Esophagus squamous epithelium (tissue), 5 donors: ENCODE measurements at places on chromosomes 7 and 10.

- DNase-seq: no peak
These were observed at the start of gene SMURF1 for GRCh38 chr7:99143853-99144672. TSS of gene SMURF1 (minus strand) at chr7:99144108. CDS start at chr7:99143780, 328 bp downstream.

DNA sequence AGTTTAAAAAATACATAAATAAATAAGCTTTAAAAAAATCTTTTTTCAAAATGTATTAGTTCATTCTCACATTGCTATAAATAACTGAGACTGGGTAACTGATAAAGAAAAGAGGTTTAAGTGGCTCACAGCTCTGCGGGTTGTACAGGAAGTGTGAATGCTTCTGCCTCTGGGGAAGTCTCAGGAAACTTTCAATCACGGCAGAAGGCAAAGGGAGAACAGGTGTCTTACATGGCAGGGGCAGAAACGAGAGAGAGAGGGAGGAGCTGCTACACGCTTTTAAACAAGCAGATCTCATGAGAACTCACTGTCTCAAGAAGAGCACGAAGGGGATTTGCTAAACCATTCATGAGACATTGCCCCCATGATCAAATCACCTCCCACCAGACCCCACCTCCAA, 114.6 kb downstream of the DNAJC1 start:
- no peak for DNase-seq

DNA sequence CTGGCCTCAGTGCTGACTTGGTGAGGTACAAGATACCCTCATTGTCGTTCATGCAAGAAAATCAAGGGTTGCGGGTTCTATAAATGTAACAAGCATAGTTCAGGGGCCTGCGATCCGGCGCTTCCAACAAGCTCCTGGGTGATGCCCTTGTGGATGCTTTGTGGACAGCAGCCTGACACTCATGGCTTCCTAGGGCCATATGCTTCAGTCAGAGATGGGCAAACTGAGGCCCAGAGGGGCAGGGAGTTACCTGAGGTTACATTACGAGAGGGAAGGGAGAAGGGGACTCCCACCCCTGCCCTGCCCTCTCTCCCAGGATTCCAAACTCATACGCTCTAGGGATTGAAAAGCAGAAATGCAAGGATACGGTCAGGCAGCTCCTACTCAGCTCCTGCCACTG, 296.3 kb upstream of the ZMIZ1 start:
- DNase-seq: no peak

DNA sequence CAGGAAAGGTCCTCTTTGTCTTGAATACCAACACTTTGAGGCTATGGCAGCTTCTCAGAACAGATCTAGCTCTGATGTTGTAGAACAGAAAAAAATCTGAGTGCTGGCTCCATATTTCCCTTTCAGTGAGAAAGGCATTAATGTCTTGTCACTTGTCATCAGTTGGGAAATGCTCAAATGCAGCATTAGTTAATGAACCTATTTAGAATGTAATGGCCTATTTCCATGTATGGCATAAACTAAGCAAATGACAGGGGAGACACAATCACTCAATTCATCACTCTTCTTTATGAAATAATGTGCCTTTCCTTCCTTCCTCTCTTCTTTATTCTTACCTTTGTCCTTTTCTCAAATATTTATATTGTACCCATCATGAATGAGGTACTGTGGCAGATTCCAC, 5.0 kb upstream of the STAMBPL1 start:
- no peak for DNase-seq

GRCh38 chr10:76202777-76203176, 771.4 kb downstream of the LRMDA start:
- DNase-seq: no peak

DNA sequence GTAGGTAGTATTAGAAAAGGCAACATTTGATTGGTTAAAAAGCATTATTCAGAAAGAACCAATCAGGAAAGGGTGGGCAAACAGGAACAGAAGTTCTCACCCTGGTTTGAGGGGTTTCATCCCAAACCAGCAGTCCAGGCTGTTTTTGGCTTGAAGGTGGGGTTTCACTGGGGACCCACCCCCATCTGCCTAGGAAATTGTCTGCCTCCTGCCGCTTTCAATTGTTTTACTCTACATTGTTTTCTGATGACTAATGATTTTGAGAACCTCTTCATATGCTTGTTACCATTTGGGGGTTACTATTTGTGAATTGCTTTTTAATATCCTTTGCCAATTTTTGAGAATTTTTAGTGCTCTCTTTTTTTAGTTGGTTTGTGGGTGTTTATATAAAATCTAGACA, 3.3 kb upstream of the PCBD1 start:
- DNase-seq: no peak

- DNase-seq: no peak
These were observed 9.9 kb downstream of the ARMH3 start for GRCh38 chr10:102046095-102046494.

- DNase-seq: no peak
These were observed 426.3 kb upstream of the POT1 start for GRCh38 chr7:125355899-125356298.

DNA sequence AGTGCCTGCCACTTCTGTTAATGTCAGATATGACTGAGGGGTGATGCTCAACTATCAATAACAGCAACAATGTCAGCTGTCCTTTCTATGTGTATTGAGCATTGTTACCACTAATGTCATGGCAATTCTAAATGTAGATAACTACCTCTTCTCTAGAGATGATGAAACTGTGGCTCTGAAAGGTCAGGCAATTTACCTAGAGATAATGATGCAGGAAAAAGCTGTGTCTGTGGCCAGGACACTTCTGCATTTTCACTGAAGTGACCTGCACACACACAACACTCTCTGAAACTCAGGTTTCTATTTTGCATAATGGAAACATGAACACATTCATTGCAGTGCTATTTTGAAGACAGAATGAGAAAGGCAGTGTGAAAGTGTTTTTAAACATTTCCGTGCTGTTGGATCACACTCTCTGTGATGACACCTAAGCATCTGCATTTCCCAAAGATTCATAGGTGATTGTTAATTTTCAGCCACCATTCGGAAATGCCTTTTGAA, 148.2 kb downstream of the KCND2 start:
- no peak for DNase-seq

- DNase-seq: no peak
These were observed 61.7 kb upstream of the PPP2R2D start for GRCh38 chr10:131838966-131839742.

DNA sequence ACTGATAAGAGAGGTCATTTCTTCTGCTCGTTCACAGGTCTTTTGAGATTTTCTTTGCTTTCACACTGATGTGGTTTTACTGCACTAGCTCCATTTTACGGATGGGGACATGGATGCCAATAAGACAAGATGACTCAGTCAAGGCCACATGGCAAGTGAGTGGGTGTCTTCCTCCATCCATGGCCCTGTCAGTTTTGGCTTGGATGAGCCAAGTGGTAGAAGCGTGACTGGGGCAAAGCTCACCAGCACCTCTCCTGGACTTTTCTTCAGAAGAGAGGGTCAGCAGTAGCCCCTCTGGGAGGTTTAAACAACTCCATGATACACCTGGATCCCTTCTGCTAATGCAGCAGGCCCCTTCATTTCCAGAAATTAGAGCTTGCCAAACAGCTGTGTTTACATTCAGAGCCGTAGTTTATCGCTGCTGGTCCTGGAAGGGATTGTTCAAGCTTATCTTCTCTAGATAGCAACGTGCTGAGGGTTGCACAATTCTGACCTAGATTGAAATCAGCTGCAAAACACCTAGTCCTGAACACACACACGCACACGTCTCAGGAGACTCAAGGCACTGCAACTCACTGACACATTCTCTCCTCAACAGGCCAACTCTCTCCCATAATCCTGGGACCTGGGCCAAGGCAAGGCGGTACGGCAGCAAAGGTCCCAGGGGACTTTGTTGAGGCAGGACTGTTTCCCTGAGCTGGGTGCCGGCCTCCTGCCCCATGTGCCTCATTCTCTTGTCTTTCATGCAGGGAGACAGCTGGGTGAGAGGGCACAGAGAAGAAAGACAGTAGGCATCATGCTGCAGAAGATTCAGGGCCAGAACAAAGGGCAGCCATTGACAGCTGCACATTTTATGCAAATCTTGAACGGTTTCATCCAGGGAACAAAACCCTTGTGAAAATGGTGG, 14.2 kb upstream of the PDCD4 start:
- no peak for DNase-seq

GRCh38 chr10:88803641-88804040, 1.1 kb downstream of the LIPM start:
- DNase-seq: no peak

DNA sequence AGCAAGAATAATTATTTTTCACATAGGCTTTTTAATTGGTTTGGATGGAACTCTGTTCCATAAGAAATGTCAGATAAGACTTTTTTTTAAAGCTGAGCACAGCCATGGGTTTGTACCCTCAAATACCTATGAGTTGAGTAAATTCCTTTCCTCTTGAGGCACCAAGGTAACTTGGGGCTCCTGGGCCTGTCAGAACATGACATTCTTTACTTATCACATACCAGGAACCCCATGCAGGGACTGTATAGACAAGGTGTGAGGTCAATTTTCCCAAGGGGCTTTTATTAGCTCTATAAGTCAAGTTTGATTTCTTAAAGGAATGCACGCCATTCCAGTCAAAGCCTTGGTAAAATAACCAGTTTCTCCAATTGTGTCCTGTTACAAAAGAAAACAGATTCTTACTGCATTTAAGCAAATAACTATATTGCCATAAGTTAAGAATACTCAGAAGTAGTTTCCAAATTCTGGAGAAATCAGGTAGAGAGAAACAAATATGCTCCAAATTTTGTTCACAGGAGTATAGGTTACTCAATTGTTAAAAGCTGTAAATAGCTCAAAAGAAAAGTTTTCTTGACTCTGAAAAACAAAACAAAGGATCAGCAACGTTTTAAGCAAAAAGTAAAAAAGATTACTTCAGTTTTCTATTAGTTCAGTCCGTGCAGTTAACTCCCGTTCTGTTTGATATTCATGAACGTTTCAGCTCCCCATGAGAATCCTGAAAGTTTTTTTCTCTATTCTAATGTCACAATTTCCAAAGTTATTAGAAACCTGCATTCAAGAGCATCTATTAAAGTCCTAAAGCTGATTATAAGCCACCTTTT, 167.5 kb upstream of the NAMPT start:
- no peak for DNase-seq

DNA sequence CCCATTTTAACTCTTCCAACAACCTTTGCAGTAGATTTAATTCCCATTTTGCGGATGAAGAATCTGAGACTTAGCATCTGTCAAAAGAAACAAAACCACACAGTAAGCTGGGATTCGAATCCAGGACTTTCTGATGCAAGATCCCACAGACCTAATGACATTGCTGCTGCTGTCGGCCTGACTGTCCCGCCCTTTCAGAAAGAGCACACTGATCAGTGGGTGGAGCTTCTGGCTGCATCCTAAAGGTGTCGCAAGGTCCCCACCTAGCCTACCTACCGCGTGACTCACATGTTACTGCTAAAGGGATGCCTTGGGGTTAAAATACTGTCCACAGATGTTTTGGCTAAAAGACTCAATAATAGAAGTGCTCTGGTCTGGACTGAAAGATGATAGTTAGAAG, 134.7 kb downstream of the EMX2 start:
- DNase-seq: no peak

- no peak for DNase-seq
These were observed 327.8 kb downstream of the WDR37 start for GRCh38 chr10:1384026-1384425.

- no peak for DNase-seq
These were observed 171.4 kb upstream of the NUPR2 start for GRCh38 chr7:56287429-56288138.

GRCh38 chr10:12466704-12467305, 117.5 kb downstream of the CAMK1D start:
- DNase-seq: no peak

DNA sequence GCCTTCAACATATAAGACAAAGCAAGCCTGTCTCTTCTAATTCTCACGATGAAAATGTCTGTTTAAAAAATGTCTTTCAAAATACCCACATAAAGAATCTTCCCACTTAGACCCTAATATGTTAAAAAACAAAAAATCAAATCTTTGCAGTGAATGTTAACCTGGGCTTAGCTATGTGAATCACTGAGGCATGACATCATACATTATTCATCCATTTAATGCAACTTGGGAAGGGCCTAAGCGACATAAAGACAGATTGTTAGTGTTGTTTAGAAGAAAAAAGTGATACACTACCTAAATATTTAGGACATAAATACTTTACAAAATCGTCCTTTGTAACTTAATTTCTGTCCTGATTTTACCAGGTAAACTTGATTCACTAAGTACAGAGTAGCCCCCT, 648.5 kb upstream of the NRP1 start:
- no peak for DNase-seq

DNA sequence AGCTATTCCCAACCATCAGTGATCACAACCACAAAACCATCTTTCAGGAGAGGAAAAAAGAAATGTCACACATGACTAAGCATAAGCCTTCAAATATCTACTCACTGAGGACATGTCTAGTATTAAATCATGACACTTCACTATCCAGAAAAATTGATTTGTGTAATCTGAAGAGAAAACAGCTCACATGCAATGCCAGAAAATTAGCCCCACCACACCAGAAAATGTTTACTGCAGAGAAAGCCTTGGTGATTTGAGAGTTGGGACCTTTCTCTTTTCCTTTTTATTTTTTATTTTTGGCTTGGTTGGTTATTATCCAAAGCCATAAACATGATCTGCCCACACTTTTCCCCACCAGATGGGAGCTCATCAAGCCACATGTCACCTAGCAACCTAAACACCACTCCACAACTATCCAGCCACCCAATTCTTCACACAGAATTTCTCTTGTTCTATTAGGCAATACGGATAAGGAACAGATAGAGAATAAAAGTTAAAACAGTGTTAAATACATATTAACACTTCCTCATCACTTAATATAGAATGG, 3.1 kb downstream of the PARD3 start:
- no peak for DNase-seq

DNA sequence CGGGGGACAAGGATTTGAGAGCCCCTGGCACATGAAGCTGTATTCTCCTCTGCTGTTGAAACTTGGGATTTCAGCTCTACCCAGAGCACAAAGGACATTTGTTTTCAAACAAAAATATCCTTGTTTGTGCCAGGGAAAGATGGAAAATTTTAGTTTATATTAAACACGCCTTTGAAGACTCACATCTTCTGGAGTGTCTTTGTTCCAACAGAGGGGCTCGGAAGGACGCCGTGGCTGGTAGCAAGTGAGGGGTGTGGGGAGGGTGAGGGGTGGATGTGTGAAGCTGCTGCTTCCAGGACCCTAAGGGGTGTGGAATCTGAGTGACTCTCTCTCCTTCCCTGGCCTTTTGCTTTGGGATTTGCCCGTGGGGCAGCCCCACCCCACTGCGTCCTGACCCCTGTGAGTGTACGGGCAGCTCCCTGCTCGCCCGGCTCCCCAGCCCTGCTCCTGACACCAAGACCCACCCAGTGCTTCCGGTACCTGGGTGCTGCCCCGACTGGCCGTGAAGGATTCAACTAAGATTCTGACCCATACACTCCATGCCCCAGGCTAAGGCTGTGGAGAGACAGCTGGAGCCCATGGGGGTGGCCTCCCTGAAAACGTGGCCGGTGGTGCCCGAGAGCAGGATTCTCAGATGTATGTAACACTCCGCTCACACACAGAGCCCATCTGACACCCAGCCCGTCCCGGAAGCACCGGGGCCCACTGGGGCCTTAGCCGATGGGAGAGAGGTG, 59.6 kb downstream of the ZRANB1 start:
- DNase-seq: no peak
